Activated CD4-positive, alpha-beta T cell treated with anti-CD3 and anti-CD28 coated beads, Interleukin-2, amount 50 U/mL, for 16 hours (primary cell): ENCODE measurements at places on chromosomes 6 and 20.

DNA sequence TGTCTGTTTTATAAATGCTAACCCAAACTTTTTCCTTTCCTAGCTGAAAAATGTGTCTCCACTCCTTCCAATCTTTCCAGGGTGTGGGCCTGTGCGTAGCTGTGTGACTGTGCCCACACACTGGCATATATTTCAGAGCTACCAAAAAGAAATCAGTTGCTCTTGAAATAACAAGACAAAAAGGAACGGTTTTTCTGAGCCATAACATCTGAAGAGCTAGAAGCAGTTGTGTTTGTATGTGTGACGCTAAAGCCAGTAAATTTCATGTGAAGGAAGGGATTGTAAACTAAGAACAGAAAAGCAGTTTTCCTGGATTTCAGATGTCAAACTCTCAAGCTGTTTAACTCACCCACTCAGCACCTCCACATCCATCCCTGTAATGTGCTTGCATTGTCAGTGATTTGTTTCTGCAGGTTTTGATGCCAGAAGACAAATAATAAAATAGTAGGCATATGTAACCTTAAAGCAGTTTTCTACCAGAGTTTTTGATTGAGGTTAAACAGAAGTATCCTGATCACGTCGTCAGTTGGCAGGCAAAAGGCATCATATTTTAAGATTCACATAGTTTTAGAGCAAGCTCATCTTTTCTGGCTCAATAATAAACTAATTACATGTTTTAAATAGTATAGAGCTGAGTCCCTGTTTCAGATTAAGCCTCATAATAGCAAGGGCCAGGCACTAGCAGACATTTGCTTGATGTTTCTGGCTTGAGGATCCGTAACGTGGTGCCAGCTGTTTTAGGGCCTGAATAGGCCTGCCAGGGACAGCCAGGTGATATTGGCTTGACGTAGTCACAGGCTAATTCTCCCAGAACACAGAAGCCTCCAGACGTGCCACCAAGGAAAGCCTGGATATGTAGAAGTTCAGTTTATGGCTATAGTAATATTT lies 90.9 kb downstream of the FOXO3 start:
- no peak for DNase-seq

DNA sequence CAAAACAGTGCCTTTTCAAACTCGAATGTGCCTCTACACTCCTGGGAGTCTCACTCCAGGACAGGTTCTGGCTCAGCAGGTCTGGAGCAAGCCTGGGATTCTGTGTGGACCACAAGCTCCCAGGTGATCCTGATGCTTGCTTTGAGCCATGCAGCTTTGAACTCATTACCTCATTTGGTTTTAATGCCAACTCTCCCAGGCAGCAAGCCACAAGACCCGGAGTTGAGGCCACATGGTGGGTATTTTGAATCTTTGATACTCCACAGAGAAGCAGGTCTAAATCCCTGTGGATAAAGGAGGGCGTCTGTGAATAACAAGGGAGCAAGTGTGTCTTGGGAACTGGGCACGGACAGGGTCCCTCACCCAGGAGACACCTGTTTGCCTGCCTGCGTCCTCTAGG lies 205.4 kb upstream of the CST7 start:
- no peak for DNase-seq

DNA sequence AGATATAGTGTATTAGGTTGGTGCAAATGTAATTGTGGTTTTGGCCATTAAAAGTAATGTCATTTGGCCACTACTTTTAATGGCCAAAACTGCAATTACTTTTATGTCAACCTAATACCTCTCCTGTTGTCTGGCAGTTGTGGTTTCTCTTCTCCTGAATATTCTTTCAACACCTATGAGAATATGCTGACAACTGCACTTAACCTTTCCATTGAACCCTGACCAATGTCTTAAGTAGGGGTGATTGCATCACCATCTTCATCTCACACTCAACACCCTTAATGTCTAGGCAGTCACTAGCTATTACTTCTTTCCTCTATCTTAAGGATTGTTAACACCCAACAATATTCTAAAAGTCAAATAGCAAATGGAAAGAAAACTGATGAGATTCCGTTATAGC lies 200.5 kb upstream of the HSF2 start:
- DNase-seq = no peak

- DNase-seq = no peak
These were observed 371.3 kb downstream of the ARHGAP18 start for GRCh38 chr6:129338683-129339082.

- DNase-seq = no peak
These were observed 9.2 kb downstream of the SLC35A1 start for GRCh38 chr6:87481931-87482330.

DNA sequence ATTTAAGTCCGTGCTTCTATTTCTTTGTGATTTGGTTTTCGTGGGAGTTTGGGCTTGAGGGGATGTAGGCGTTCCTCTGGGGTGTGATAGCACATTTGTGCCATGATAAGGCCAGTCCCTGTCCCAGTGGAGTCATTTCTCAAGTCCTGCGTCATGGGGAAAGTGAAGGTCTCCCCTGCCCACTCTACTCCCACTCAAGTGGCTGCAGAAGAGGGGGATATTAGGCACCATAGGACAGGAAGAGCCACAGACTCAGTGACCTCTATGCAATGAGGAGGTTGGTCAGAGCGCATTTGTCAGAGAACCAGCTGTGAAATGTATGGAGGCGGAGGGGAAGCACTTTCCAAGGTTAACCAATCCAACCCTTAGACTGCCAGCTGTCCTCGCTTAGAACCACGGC lies 51.9 kb upstream of the EDN1 start:
- no peak for DNase-seq

GRCh38 chr20:3765171-3765882 lies 2.2 kb downstream of the ADISSP start:
- no peak for DNase-seq

DNA sequence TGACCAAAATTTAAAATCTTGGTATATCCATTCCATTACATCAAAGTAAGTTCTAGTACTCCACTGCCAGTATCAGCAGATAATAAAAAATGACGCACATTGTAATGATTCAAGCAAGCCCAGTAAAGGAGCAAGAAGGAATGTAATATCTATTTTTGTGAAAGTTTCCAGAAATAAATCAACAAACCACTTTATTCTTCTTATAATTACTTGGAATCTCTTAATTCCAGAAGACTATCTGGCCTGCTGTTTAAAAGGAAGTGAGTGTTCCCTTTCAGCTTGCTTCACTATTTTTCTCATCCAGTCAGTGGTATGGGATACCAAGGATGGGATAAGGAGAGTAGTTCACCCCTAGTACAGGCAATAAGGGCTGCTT lies 42.2 kb upstream of the DSE start:
- DNase-seq = no peak

DNA sequence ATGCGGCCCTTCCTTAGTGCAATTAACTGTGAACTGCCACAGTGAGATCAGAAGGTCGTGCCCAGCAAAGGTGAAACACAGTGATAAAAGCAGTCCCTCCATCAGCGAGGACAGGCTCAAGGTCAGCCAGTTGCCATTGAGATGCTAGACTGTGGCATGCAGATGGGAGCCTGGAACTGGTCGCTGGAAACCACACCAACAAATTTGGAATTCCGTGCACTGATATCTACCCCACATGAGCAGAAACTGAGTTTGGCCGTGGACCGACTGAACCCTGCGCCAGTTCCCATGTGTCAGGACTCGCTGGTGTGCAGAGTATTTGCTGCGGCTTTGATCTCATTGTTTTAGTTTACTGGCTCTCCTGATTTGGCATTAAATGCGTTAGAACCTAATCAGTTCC lies 125.6 kb upstream of the QKI start:
- DNase-seq = no peak

DNA sequence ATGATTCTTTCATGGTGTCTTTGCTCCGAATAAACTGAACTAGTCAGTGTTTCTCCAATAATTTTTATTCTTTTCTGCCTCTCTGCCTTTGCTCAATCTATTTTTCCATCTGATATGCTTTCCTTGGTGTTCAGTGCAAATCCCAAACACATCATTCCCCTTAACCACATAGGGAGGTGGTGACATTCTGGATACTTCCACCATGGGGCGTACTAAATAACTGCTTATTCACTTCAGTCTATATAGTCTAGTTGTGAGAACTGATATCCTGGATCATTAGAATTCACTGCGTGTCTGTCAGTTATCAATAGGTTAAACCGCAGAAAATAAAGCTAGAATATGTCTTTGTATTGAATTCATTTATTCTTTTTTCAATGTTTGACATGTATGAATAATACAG lies 83.1 kb downstream of the KCNQ5 start:
- no peak for DNase-seq
